ENCODE measurements at places on chromosomes 12 and 14.
A peak's percentile ranks its signal among the peaks of the same experiment; 100 is the strongest.

DNA sequence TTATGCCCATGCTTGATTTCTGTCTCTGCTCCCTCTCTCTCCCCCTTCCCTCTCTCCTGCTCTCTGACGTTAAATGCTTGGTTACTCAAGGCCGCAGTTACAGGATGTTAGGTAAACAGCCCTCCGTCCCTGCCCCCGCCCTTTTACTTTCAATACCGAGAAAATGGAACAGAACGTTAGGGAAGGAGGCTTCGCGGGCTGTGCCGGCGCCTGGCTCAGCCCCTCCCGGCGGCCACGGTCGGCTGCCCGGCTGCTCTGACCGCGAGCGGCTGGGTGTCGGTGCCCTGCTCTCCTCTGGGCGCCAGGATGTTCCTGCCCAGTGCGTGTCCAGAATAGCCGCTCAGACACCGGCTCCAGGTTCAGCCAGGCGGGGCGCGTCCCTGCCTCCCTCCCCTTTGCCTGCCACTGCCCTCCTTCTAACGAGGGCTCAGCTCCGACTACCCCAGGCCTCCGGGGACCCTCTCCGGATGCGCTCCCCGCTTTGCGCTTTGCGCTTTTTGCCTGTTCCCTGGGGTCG is 166.1 kb downstream of the ADCK1 start:
- DNase-seq, result peak; percentile 41

GRCh38 chr14:67815573-67816225 is 691 bp downstream of the ZFYVE26 start:
- DNase-seq, result no peak

DNA sequence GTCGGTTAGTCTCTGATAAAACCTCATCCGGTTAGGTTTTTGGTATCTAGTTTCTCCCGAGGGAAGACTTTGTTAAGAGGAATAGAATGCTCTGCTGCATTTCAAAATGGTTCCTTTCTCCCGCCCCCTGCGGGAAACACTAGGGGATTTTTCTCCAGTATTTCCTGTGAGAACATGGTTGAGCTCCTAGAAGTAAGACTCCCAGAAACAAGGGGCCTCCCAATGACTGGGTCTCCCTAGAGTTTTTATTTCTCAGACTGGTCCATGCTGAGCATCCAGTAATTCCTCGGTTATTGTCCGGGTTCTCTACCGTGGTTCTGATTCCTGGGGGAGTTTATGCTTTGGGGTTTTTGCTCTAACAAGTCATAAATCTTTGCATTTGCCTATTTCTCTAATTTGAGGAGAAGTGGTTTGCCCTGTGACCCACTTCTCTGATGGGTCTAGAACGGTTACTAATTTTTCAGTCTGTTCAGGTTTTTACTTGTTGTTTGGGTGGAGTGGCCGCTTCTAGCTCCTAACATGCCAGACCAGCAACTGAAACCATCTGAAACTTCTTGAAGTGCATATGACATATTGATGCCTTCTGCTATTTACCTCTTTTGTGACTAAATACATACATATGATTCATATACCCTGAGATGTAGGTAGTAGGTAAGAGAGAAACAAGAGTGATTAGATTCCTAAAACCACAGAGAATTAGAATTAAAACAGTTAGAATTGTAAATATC is 25.1 kb downstream of the TESPA1 start:
- no peak for DNase-seq

DNA sequence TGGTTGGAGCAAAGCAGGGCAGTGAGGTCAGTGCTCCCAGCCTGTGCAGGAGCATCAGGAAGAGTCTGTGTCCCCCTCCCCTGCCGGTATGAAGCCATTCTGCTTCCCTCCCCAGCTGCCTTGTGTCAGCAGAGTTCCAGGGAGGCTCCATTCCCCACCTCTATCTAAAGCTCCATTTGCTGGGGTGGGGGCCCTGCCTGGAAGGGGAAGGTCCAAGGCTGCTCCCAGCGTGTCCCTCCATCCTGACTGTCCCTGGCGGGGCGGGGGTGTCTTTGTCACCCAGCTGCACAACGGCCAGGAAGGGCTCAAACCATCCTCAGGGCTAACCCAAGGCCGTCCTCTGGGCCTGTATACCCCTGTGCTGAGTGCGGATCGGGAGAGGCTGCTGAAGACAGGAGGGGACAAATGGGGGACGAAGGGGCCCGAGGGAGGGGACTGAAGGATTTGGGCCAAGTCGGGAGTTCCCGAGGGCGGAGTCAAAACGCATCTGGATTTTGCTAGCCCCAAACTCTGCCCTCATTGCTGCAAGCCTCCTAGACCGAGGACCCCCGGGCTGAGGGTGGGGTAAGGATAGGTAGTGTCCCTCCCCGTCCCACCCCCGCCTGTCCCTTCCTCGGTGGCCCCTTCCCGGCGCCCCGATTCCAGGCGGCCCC is 748 bp upstream of the ACVRL1 start:
- no peak for DNase-seq

DNA sequence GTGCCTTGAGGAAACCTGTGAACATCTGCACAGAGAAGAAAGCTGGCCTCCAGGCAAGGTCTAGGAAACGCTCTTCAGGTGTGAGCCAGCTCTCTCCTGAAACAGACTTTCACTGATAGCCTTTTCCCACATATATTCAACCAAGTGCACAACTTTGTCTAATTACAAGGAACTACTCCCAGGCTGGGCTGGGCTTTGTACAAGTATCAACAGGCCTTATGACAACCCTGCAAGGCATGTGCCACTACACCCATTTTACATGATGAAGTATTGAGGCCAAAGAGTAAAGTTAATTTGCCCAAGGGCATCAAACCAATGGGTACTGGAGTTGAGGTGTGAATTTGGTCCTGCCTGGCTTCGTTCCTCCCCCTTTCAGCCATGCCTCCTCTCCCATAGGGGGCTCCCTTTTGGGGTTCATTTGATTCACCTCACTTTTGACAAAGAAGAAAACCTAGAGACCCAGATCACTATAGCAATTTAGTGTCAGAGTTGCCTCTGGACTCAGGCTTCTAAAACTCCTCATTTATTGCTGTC is 2.1 kb downstream of the CSRP2 start:
- DNase-seq, result no peak

- DNase-seq, result no peak
These were observed 15.1 kb upstream of the AMN start for GRCh38 chr14:102907303-102907844.

- peak; percentile 38 for DNase-seq
These were observed at the start of gene NUAK1 for GRCh38 chr12:106138633-106139421. TSS of gene NUAK1 (minus strand) at chr12:106138954. CDS start at chr12:106138653, 301 bp downstream.

DNA sequence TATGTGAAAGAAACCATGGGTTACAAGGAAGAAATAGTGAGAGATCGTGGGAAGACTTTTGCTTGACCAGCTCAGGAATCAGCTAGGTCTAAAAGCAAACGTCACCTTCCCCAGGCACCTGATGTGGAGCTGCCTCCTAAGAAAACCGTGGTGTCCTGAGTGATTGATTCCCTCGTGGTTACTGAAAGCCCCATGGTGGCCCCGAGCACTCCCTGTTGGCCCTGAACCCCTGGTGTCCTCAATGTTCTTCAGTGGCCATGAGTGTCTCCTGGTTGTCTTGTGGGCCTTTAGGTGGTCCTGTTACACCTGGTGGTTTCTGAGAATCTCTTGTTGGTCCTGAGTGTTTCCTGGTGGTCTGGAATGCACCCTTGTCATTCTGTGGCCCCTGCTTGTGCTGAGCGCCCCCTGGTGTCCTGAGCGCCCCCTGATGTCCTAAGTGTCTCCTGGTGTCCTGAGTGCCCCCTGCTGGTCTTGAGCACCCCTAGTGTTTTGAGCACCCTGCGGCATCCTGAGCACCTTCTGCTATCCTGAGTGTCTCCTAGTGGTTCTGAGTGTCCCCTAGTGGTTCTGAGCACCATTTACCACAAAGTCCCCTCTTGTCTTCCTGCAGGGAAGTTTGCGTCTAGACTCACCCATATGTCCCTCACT is 518.7 kb downstream of the TMEM121 start:
- DNase-seq, result peak; percentile 51

DNA sequence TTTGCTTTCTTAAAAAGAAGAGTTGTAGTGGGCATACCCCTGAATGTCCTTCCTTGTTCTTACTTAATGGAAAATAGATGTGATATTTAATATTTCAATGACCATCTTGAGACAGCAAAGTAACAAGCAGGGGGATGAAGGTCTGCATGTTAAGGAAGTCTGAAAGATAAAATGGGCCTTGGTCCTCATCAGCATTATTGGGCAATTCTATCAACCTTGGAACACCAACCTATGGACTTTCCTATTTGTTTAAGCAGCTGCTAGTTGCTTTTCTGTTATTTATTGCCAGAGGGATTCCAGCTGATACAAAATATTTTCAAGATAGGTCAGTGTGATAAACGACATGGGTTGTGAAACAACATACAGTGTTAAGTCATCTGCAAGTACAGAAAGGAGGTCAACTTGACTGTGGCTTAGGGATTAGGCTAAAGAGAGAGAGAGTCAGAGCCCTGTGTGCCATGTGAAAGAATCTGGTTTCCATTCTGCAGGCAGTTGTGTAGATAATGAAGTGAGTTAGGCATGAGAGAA is 16.4 kb upstream of the A2M start:
- DNase-seq, result no peak

GRCh38 chr12:4552191-4552590 is 9.8 kb upstream of the DYRK4 start:
- DNase-seq, result no peak

- no peak for DNase-seq
These were observed 190.1 kb upstream of the PRMT8 start for GRCh38 chr12:3300833-3301401.

- DNase-seq, result no peak
These were observed 39.8 kb upstream of the CMKLR1 start for GRCh38 chr12:108378926-108379325.

DNA sequence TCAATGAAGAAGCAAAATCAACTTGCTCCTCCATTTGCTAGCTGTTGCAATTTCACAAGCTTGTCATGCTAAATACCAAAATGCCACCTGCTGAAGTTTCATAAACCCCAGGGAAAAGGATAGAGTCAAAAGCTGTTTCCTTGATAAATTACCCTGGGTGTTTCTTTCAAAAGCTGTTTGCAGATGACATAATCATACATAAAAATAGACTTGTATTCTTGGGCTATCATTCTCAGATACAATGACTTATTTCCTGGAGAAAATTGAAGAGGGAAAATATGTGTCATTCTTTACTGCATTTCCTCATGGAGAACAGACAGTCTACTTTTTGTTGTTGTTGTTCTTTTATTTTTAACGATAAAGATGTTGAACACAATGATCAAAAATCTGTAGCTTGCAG is 119.2 kb downstream of the GALC start:
- DNase-seq, result no peak

Measured in germinal center (tissue), 1 donor.